ENCODE measurements at places on chromosomes 5 and 9.

DNA sequence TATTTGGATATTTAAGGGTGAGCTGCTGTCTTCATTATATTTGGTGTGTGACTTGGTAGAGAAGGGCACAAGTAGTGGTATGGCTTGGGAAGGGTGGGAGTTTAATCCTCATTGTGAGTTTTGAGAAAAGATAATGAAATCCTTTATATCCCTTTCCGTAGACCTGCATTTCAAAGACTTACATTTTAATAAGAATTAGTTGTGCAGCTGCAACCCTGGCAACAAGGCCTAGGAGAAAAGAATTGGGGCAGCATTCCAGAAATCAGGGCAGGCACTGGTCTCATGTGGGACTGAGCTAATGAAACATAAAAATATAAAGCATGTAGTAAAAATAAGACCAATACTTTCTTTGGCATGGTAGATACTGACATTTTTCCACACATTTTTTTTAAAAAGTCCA lies 60.5 kb downstream of the CDC42SE2 start:
- no peak for DNase-seq

- no peak for DNase-seq
Observed at GRCh38 chr9:70564468-70565335, 150.2 kb upstream of the KLF9 start.

DNA sequence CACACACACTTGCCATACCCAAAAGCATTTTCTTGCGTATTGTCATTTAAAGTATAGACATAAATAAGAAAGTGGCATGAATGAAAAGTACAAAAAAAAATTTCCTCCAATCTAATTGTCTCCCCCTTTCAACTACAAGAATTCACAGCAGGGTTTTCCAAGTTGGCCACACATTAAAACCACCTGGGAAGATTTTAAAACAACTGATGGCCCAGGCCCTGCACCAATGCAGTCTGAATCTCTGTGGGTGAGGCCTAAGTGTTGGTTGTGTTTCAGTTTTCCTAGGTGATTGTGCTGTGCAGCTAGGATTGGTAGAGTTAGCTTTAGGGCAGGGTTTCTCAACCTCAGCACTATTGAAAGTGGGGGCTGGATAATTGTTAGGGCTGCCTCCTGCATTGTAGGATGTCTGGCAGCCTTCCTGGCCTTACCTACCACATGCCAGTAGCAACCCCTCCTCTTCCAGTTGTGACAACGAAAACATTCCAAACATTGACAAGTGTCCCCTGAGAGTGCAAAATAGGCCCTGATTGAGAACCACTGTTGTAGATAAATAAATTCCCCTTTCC lies 337.1 kb downstream of the KIAA0825 start:
- DNase-seq = no peak

- DNase-seq = no peak
Observed at GRCh38 chr5:77218263-77218662, 7.8 kb downstream of the PDE8B start.

- no peak for DNase-seq
Observed at GRCh38 chr5:149810856-149811255, 80.7 kb downstream of the PPARGC1B start.

- DNase-seq = no peak
Observed at GRCh38 chr5:82586661-82587310, 308.6 kb upstream of the RPS23 start.

GRCh38 chr9:73611032-73611431 lies 459.4 kb downstream of the ANXA1 start:
- DNase-seq = no peak

DNA sequence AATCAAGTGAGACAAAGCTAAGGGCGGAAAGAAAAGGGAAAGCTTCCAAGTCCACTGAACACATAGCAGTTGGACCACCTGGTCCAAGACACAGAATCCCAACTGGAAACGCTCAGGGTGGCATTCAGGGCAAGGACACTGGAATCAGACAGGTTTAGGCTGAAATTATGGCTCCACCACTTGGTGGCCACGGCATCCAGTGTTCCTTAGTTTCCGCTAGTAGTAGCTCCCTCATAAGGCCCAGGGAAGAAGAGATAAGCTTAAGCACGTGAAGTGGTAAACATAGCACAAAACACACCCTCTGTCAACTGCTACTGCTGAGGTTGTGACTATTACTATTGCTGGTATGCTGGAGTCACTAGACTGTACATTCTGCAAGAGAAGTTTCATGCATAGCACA lies 209.4 kb downstream of the GLIS3 start:
- no peak for DNase-seq

DNA sequence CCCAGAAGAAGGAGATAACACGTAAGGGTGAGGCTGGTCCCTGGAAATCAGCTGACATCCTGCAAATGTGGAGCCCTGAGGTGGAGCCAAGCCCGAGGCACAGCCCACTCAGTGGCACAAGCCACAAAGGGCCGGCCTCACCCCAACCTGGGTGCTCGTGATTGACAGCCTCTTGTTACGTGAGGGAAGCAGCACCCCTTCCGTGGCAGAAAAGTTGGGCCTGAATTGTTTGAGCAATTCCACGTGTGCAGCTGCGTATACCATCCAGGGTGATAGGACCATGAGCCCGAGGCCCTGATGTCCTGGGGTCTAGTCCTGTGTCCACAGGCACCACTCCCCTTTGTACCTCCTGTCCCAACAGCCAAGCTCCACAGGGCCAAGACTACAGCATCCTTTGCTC lies 4.8 kb downstream of the ORM2 start:
- no peak for DNase-seq

GRCh38 chr5:151571270-151572173 lies 19.6 kb downstream of the FAT2 start:
- no peak for DNase-seq

Data from MM.1S (cell line).